T-helper 2 cell (primary cell): ENCODE measurements at places on chromosomes 12 and 14.

GRCh38 chr14:52998376-52999015, 47.6 kb upstream of the FERMT2 start:
- no peak for DNase-seq

DNA sequence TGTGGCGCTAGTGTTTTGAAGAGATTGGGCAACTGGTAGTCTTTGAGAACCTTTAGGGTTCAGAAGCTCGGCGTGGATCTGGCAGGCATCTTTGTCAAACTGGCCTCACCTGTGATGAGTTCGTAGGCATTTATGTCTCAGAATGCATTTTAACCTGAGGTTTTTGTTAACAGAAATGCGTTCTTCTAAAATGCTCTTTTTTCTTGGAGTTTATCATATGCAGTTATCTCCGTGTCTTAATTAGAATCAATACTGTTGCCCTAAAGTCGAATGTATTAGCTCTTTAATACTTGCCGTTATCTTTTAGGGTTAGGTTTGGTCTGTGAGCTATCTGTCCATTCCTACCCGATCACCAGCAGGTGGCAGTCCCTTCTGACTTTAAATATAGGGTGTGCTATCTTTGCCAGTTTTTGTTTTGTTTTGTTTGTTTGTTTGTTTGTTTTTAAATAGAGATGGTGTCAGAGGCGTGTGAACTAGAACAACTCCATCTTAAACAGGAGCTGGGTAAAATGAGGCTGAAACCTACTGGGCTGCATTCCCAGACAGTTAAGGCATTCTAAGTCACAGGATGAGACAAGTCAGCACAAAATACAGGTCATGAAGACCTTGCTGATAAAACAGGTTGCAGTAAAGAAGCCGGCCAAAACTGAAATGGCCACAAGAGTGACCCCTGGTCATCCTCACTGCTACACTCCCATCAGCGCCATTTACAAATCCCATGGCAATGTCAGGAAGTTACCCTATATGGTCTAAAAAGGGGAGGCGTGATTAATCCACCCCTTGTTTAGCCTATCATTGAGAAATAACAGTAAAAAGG, 1.4 kb downstream of the ATF1 start:
- DNase-seq, result peak; percentile 85

DNA sequence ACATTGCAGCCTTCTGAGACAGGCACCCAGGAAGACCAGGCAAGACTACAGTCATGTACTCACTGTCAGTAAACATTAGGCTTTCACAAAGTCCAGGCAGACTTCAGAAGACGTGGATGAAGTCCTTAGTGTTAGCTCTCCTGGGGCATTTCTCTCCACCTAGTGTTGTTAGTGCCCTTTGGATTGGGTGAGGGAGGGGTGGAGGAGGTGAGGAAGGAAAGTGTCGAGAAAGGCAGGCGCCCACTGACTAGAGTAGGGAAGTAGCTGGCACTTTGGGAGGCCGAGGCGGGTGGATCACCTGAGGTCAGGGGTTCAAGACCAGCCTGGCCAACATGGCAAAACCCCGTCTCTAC, 20.2 kb downstream of the TMEM229B start:
- no peak for DNase-seq

- DNase-seq, result no peak
Observed at GRCh38 chr14:63551332-63551731, 8.2 kb upstream of the PPP2R5E start.

- no peak for DNase-seq
Observed at GRCh38 chr14:38342803-38343202, 86.9 kb upstream of the CLEC14A start.

DNA sequence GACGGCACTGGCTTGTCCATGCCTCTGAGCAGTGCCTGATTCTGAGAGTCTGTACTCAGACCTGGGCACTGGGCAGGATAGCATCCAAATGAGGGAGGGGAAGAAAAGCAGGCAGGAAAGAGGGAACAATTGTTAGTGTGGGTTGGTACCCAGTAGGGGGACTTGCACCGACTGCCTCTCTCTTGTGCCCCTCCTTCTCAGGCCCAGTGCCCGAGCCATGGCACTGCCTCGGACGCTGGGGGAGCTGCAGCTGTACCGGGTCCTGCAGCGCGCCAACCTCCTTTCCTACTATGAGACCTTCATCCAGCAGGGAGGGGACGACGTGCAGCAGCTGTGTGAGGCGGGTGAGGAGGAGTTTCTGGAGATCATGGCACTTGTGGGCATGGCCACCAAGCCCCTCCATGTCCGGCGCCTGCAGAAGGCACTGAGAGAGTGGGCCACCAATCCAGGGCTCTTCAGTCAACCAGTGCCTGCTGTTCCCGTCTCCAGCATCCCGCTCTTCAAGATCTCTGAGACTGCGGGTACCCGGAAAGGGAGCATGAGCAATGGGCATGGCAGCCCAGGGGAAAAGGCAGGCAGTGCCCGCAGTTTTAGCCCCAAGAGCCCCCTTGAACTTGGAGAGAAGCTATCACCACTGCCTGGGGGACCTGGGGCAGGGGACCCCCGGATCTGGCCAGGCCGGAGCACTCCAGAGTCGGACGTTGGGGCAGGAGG, 2.2 kb downstream of the NAB2 start:
- DNase-seq, result no peak

GRCh38 chr12:87925021-87925420, 104.2 kb downstream of the C12orf50 start:
- DNase-seq, result no peak

- no peak for DNase-seq
Observed at GRCh38 chr14:22865424-22866405, 5.8 kb upstream of the LRP10 start.

DNA sequence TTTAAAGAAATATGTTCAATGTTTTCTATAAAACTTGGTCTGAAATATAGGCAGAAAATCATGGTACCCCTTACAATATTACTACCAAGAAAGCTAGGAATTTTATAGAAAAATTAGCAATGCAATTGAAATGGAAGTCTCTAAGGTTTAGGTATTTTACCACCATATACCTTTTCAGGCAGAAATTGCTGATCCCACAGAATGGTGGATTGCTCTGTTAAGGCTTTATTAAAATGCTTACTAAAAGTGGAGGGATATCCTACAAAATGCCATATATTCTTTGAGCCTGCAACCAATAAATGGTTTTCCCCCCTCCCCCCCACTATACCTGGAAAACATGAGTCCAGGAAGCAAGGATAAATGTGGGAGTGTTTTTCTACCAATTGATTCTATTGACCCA, 718.1 kb upstream of the NOVA1 start:
- DNase-seq, result no peak

GRCh38 chr12:101859664-101860607, 17.4 kb upstream of the DRAM1 start:
- DNase-seq, result no peak

DNA sequence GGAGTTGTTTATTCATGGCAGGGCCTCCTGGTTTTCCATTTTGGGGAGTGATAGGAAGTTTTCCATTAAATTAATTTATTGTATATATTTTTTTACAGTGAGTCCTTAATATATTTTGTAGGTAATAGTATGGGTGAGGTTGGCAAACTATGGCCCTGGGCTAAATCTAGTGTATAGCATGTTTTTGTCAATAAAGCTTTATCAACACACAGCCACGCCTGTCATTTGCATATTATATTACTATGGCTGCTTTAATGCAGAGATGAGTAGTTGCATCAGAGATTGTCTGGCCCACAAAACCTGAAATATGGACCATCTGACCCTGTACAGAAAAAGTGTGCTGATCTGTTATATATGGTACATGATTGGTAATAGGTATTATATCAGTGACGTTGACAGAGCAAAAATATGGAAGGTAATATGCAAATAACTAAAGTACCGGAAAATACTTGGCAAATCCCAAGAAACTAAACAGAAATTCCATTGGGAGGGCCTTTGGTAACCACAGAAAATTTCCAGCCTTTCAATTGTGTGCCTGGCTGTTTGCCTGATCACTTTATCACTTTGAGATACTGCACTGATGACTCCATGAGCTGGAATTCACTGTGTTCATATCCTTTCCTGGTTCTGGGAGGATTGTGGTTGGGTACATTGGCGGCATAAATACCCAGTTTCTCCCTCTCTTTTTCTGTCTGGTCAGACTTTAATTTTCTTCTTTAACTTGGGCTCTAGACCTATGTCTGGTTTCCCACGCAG, 61.7 kb upstream of the RFLNA start:
- DNase-seq, result no peak

DNA sequence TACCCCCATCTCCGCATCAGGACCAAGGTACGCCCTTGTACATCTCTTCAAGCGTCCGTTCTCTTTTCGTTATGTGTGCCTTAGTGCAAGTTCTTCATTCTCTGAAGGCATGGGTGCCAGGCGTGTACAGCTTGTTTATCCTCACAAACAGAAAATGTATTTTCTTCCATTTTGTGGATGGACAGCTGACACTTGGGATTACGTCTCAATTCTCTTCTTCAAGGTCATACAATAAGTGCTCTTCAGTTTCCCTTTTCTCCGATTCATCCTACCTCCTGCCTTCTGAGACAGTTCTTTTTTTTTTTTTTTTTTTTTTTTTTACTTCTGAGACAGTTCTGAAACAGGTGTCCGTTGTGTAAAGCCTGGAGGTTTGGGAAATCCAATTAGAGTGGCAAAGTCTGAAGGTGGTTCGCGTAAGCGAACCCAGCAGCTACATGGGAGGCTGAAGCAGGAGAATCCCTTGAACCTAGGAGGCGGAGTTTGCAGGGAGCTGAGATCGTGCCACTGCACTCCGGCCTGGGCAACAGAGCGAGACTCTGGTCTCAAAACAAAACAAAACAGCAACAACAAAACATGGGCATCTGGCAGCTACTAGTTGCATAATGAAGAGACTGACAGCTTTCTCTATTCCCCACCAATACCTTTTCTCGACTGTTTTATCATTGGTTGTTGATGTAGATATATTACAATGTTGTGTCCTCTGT, 734 bp downstream of the COX6A1 start:
- DNase-seq, result no peak

- DNase-seq, result no peak
Observed at GRCh38 chr14:58687232-58687795, 49.6 kb downstream of the DACT1 start.

GRCh38 chr14:33717866-33718265, 233.0 kb downstream of the EGLN3 start:
- DNase-seq, result no peak

DNA sequence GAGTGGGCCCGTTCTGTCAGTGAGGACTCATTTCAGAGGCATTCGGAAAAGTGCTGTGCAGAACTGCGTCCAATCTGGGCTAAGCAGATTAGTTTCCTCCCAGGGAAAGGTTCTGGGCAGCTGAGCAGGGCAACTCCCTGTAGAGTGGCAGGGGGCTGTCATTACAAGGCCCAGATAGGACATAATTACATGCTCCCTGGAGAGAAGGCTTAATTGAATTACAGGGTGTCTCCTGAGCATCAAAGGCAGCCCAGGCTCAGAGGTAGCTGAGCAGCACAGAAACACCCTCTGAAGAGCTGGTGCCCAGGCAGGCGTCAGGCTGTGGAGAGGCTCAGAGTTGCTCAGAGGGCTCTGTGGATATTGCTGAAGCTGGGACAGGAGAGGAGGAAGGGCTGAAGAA, 36.0 kb downstream of the SLC8A3 start:
- no peak for DNase-seq

DNA sequence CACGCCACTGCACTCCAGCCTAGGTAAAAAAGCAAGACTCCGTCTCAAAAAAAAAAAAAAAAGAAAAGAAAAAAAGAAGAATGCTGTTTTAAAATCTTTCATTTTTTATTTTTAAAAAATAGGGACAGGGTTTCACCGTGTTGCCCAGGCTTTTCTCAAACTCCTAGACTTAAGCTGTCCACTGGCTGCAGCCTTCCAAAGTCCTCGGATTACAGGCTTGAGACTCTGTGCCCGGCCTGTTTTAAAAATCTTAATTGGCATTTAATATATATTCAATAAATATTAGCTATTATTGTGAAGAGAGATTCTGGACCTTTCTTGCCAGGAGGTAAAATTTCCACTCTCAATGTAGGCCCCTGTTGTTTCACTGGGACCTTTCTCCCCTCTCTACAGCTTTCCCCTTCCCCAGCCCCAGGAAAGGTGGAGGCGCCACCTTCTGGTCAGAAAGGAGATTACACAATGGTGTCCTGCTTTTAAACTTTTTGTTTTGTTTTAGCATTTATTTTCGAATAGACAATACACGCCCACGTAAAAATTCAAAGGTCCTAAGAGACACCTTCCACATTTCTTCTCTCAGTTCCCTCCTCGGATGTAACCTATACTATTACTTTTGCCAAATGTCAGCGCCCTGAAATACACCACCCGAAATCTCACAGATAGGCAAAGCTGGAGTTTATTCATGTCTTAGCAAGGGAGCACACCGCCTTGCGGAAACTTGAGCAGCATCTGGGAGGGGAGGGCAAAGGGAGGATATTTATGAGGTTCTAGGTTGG, 23.8 kb upstream of the PHC1 start:
- peak; percentile 43 for DNase-seq

DNA sequence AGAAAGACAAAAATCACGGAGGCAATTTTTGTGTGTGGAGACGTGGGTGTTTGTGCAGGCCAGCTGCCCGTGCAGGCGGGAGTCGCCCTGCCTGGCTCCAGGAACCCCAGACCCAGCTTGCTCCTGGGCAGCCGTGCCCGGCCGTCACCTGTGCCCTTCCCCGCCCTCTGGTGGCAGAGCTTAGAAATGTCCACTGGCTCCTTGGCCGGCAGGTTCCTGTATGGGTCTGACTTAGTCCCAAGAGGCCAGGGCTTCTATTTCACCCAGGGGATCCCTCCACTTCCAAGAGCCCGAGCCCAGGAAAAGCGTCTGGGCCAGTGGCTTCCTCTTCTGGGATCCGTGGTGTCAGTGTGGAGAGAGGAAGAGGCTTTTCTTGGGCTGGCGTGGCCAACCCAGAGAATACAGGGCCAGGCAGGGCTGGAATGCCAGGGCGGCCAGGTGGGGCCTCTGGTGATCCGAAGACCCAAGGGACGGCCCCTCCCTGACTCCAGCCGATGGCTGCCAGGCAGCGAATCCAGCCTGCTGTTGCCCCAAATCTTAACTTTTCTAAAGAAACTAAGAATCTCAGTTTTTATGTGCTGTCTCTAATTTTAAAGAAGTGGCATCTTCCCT, 120.9 kb downstream of the TMEM132C start:
- DNase-seq, result no peak

GRCh38 chr12:6607751-6608591, 792 bp upstream of the CHD4 start:
- DNase-seq, result peak; percentile 48

- DNase-seq, result no peak
Observed at GRCh38 chr12:121167232-121167820, 34.6 kb downstream of the P2RX7 start.

GRCh38 chr14:64910847-64911495, 3.3 kb upstream of the CHURC1 start:
- DNase-seq, result no peak
